ENCODE measurements at places on chromosomes 16 and 17.

GRCh38 chr17:21814776-21815175, 122.5 kb downstream of the KCNJ18 start:
- no peak for DNase-seq

DNA sequence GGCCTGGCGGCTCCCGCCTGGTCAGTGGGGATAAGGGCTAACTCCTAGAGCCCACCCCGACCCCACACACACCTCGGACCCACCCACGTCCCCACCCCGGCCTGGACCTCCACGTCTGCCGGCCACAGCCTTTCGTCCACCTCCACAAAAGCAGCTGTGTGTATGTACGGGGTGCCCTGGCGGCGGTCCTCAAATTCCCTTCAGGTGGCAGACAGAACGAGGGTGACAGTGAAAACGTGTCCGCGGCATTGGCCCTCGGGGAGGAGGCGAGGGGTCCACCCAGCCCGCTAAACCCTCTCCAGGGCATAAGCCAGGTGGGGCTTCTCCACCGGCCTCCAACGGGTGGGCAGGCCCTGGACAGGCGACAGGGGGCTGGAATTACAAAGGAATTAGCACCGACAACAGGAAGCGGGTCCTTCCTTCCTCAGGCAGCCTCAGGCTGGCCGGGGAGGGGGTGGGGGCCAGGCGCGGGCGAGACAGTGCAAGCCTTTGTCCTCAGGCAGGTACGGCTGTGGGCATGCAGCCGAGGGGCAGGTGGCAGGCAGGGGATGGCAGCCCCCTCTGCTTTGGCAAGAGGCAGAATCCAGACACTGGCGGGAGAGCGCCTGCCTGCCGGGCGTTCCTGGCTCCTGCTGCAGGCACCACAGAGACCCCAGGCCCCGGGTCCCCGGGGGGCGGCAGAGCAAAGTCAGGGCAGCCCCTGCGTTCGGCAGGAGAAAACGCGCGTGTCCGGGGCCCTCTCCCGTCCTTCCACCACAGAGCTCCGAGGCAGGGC, 12.3 kb upstream of the PITPNA start:
- DNase-seq = no peak

GRCh38 chr17:47873200-47874090, 22.5 kb upstream of the SP6 start:
- no peak for DNase-seq

GRCh38 chr17:66304304-66305174, 2.1 kb downstream of the PRKCA start:
- no peak for DNase-seq

DNA sequence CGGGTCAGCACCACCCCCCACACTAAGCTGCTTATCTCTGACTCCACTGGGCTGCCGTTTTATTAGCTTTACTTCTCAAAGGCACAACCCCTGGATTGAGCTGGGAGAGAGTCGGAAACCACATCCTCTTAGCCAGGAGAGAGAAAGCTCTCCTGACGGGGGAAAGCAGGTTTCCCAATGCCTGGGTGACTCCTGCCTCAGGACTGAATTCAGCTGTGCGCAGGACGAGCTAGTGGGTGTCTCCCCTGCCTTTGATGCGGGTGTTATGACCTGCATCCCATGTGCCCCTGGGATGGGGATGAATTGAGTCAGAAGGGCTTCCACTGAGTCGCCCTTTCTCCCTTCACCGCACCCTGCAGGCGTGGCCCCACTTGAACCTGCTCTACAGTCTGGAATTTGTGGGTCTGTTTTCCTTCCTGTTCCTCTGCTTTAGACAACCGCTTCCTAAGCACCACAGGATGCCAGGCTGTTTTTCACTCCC, 819.2 kb upstream of the EEF2KMT start:
- DNase-seq = no peak

GRCh38 chr16:30375864-30376263, 1.3 kb downstream of the MYL11 start:
- DNase-seq = no peak
